ENCODE measurements at places on chromosomes 12 and 14.

GRCh38 chr12:108967869-108968540, 52.9 kb downstream of the SVOP start:
- DNase-seq, result no peak

- no peak for DNase-seq
These were observed 257.3 kb upstream of the PLEKHG7 start for GRCh38 chr12:92445253-92446082.

DNA sequence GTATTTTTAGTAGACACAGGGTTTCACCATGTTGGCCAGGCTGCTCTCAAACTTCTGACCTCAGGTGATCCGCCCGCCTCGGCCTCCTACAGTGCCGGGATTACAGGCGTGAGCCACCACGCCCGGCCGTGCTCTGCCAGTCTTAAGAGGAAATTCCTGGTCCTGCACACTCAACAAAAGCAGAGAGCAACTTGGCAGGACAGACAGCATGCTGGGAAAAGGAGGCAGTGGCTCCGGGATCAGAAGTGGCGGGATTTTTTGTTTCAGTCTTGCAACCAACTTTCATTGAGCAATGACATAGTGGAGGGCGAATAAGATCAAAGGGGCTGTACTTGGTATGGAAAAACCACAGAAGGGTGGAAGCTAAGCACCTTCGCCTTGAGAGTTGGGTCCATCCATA, 2.1 kb downstream of the CKAP4 start:
- peak; percentile 82 for DNase-seq

DNA sequence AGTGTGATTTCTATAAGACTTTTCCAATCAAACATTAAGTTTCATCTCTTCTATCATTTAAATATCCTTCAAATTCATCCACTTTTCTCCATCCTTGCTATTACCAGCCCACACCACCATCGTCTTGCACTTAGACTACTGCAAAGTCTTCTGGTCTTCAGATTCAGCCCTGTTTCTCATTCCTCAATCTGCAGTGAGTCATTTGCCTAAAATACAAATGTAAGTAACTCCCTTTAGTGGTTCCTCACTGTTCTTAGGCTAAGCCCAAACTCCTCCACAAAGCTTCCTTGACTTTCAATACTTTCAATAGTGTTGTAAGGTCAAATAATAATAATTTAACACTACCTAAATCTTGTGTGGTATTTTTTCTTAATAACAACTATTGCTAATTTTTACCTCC, 83.3 kb downstream of the PLEKHG7 start:
- peak; percentile 56 for DNase-seq

GRCh38 chr14:48349689-48350088, 674.3 kb upstream of the MDGA2 start:
- DNase-seq, result no peak

DNA sequence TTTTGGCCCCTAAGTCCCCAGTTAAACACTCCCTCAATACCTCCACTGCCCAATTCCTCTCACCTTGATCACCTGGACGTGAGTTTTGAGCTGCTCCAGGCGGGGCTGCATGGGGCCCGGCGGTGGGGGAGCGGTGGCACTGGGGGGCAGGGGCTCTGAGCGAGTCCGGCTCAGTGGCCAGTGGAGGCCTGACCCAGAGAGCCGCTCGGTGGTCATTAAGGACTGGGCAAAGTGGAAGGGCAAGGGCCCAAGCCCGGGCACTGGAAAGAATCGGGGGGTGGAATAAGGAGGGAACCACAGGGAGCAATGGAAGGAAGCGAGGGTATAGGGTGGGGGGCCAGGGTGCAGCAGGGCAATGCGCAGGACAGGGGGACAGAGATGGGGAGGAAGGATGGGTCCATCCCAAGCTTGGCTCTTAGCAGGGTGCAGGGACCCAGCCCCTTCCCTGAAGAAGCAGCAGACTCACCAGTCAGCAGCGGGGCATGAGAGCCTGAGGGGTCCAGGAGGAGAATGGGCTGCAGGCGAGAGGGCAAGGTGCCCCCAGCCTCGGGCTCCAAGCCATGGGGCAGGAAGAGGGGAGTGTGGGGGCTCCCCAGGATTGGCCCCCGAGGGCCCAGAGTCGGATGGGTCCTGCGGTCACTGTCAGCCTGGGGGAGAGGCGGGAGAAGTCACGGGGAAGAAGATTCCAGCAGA, 22.2 kb downstream of the SLC48A1 start:
- DNase-seq, result no peak

- DNase-seq, result no peak
These were observed 182.2 kb upstream of the FBXO33 start for GRCh38 chr14:39614297-39614923.

GRCh38 chr12:47636908-47637780, 68.7 kb downstream of the RPAP3 start:
- DNase-seq, result peak; percentile 30

DNA sequence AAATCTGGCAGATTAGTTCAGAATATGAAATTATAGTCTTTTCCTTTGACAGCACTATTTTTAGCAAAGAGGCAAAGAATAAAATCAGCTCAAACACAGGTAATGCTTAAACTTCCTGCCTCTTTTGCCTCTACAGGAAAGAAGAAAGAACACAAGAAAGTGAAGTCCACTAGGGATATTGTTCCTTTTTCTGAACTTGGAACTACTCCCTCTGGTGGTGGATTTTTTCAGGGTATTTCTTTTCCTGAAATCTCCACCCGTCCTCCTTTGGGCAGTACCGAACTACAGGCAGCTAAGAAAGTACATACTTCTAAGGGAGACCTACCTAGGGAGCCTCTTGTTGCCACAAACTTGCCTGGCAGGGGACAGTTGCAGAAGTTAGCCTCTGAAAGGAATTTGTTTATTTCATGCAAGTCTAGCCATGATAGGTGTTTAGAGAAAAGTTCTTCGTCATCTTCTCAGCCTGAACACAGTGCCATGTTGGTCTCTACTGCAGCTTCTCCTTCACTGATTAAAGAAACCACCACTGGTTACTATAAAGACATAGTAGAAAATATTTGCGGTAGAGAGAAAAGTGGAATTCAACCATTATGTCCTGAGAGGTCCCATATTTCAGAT, 17.4 kb downstream of the TMPO start:
- DNase-seq, result peak; percentile 77

GRCh38 chr12:47361389-47362021, 281.7 kb upstream of the AMIGO2 start:
- no peak for DNase-seq

DNA sequence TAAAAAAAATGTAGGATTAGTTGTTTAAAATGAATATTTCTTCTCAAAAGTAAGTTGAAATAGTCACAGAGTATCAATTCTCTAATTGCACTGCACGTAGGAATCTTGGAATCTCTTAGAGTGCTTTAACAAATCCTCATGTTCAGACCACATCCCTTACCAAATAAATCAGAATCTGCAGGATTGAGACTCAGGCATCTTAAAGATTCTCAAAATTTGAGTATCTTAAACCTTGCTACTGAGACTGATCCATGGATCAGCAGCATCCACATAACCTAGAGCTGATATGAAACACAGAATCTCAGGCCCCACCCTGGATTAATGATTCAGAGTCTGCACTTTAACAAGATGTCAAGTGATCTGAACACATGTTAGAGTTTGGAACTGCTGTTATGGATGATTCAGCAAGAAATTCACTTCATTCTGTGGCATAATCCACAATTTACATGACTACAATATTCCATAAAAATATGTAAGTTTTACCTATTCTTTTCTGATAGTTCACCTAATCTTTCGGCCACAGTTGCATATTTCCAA, 58.7 kb downstream of the ADAMTS20 start:
- DNase-seq, result no peak

- DNase-seq, result no peak
These were observed 89.4 kb downstream of the ATP23 start for GRCh38 chr12:58030566-58031279.

GRCh38 chr12:130977046-130977742, 23.5 kb downstream of the ADGRD1 start:
- no peak for DNase-seq

- peak; percentile 55 for DNase-seq
These were observed 372.3 kb upstream of the KITLG start for GRCh38 chr12:88952562-88952942.

- DNase-seq, result peak; percentile 72
These were observed 21.5 kb upstream of the PTPRQ start for GRCh38 chr12:80422550-80422949.

DNA sequence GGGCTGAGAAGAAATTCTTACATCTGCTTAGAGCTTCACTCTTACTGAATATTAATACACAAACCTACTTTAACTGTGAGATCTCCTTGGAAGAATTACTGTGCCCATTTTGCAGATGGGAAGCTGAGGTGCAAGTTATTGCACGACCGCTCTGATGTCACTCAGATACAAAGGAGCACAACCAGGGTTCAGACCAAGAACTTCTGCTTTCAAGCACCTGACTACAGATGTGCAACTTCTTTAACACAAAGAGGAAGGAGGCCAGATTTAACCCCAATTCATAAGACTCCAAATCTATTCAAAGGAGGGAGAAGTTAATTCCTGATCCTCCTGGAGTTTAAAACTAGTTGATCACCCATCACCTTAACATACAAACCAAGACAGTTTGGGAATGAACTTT, 232.6 kb downstream of the VRK1 start:
- DNase-seq, result no peak

GRCh38 chr14:102584871-102585869, 7.3 kb upstream of the RCOR1 start:
- DNase-seq, result peak; percentile 70

DNA sequence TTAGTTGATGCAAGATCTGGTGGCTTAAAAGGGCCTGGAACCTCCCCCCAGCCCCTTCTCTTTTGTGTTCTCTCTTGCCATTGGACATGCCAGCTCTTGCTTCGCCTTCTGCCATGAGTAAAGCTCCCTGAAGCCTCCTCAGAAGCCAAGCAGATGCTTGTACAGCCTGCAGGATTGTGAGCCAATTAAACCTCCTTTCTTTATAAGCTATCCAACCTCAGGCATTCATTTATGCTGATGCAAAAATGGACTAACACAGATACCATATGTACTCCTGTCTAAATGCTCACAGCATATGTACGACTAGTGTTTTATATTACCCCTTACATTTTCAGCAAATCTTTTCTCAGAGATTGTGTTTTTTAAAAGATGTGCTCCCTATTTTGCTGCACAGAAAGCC, 26.7 kb downstream of the CLEC1A start:
- DNase-seq, result no peak

GRCh38 chr12:15193946-15194345, 27.3 kb downstream of the RERG start:
- no peak for DNase-seq

DNA sequence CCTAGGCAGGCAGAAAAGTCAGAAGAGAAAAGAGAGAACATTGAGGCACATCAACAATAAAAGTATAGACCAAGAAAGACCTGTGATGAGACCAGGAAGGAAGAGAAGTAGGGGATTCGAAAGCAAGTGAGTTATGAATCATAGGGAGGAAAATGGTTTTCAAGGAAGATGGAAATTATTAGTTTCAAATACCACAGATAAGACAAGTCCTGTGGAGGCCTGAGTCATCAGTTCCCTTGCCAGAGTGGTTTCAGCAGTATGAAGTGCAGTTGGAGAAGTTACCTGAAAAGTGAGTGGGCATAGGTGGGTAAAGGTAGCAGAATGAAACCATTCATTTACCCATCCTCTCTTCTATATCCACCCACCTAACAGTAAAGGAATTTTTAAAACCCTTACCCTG, 25.2 kb upstream of the TSPAN8 start:
- DNase-seq, result peak; percentile 73

DNA sequence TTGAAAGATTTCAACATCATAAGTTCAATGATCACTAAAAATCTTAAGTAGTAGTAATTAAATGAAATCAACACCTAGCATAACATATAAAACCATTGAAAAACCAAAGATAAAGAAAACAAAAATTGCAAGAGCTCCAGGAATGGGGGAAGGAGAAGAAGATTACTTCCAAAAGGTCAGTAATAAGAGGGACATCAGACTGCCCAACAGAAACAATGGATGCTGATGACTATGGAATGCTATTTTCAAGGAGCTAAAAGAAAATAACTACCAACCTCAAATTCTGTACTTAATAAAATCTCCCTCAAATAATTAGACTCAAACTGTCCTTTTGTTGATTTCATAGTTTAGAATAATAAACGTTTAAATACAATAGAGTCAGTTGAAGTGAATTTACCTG, 314.5 kb upstream of the LMO3 start:
- DNase-seq, result no peak

- peak; percentile 17 for DNase-seq
These were observed 89.0 kb downstream of the SETD3 start for GRCh38 chr14:99391671-99392070.

DNA sequence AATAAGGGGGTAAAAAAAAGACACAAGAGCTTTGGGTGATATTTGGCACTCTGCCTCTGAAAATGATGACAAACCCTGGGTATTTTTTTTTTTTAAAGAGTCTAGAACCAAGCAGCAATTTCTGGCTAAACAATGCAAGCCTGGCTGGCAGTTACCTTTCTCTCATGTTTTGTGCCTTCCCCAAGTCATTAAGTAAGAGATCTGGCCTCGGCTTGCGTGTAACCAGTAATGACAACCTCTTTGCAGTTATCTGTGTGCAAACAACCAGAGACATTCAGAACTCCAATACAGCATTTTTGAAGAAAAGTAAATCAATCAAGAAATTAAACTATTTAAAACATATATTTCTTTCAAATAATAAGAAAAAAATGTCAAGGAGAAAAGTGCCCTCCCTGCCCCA, 167.5 kb downstream of the KCNC2 start:
- DNase-seq, result no peak

GRCh38 chr12:56867216-56867615, 67.0 kb downstream of the SDR9C7 start:
- DNase-seq, result no peak

DNA sequence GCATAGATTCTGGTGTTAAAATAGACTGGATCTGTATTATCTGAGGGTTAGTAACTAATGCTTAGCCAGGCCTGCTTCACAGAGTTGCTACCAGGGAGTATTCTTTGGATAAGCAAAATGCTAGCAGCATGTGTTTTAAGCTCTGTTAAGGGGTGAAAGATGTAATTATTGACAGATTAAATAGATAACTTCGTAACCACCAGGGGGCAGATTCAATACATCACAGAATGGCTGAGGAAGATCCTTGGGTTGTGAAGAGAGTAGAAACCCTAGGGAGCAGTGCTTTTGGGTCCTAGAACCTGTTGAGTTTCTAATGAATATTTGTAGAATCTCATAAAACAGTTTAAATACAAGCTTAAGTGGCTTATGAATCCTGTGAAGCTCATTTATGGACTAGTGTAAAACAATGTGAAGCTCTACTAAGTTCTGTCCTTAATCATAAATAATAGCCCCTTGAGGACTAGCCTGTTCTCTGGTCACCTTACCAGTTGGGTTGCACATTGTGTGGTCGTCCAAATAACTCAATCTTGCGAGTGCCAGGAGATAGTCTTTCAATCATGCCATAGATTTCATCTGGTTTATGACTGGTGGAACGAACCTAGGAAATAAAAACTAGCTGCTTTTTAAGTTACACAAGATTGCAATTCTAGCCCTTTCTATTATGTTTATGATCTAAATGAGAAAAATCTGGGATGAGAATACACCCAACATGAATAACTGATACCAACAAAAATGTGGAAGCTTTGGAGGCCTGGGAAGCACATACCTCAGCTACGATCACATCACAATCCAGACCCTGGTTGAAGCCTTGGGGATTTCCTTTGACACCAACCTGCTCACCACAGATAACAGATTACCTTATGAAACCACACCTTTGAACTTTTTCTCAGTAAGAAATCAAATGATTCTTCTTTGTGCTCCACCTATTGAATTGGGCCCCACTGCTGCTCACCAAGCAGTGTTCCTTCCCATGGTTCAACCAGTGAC, 12.3 kb downstream of the METTL3 start:
- DNase-seq, result peak; percentile 64

- DNase-seq, result no peak
These were observed 4.5 kb downstream of the ARHGEF40 start for GRCh38 chr14:21074398-21075272.

- DNase-seq, result no peak
These were observed 17.1 kb downstream of the HELB start for GRCh38 chr12:66319266-66319954.

- peak; percentile 21 for DNase-seq
These were observed 49.1 kb downstream of the CCER1 start for GRCh38 chr12:90905691-90906370.

Measured in fibroblast of pulmonary artery (primary cell).